ENCODE measurements at places on chromosomes 13 and 19.

GRCh38 chr19:48578891-48579290 lies 26.9 kb downstream of the SULT2B1 start:
- DNase-seq, result no peak

GRCh38 chr13:47168066-47168465 lies 271.2 kb upstream of the HTR2A start:
- no peak for DNase-seq

GRCh38 chr19:44303320-44303719 lies 1.5 kb downstream of the ZNF235 start:
- DNase-seq, result no peak

DNA sequence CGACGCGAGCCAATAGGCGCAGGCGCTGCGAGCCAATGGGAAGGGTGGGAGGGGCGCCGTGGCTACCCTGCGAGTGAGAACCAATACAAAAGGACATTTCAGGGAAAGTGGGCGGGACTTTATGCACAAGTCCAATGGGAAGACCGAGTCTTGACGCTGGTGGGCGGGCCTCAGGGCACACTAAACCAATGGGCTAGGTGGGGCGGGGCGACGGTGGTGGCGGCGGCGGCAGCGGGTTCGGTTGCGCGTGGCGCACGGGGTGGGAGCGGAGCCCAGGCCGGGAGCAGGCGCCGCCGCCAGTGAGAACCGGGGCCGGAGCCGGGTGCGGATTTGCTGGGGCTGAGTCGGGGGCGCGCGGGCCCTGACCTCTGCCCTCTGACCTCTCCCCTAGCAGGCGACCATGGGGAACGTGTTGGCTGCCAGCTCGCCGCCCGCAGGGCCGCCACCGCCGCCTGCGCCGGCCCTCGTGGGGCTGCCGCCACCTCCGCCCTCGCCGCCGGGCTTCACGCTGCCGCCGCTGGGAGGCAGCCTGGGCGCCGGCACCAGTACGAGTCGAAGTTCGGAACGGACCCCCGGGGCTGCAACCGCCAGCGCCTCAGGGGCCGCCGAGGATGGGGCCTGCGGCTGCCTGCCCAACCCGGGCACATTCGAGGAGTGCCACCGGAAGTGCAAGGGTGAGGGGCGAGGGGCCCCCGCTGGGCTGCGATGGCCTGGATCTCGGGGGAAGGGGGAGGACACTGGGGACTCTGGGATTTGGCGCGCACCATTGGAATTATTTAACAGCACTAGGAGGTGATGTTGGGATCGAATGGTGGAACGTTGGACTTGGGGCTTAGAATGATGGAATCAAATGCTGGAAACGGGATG lies at the start of gene TOMM40:
TOMM40 (plus strand) TSS at position 239 of the 867 bp plus-strand sequence; CDS start at position 401, 162 bp downstream.
- no peak for DNase-seq

DNA sequence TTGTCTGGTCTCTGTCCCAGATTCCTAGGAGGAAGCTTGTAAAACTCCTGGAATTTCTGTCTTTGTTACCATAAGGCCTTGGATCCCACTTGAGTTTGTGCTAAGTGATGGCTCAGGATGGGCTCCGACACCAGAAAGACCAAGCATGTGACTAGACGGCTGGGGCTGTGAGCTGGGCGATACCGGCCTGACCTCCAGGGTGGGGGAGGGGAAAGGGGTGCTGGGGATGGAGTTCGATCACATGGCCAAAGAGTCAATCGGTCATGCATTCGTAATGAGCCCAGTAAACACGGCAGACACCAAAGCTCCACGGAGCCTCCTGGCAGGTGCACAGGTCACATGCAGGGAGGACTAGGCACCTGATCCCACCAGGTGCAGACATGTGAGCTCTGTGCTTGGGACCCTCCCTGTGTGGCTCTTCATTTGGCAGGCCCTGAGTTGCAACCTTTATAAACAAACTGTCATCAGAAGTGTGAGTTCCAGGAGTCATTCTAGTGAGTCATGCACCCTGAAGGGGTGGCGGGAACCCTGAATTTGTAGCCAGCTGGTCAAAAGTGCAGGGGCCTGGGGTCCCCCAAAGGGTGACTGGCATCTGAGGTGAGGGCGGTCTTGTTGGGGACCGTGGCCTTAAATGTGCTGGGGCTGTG lies 27.1 kb downstream of the ELAVL1 start:
- DNase-seq, result no peak

DNA sequence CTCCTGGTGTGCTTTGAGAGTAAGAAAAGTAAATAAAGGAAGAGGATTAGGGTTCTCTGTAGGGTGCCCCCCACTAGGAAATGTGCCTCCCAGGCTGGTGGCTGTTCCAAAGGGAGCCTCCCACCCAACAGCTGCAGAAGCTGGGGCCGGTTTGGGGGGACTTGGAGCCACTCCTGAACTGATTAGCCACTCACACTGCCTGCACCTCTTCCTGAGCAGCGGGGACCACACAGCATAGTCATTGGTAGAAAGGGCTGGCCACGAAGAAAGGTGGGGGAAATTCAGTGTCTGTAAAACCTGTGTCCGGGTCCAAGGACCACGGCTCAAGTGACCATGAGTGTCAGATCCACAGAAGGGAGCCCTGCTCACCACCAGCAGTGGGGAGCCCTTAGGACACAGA lies 55.6 kb downstream of the SPACA7 start:
- no peak for DNase-seq

DNA sequence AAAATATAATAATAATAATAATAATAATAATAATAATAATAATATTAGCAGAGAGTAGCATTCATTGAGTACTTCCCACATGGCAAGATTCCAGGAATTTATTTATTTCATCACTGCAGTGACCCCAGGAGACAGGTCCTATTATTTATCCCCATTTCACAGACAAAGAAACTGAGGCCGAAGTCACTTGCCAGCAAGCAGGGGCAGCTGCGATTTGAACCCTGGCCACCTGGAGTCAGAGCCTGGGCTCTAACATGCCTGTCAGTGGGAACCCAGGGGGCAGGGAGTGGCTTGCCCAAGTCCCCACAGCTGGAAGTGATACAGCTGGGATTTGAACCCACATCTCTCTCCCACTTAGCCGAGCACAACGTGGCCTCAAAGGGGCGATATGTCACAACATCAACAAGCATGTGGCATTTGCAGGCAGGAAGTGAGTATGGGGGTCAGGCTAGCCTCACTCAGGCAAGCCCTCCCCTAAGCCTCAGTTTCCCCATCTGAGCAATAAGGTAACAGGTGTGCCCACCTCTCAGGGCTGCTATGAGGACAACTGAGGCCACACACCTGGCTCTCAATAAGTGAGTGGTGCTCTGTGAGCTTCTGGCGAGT lies 2.9 kb downstream of the SHFL start:
- no peak for DNase-seq

GRCh38 chr13:45809801-45810394 lies 41.7 kb downstream of the SIAH3 start:
- no peak for DNase-seq

- DNase-seq, result no peak
These were observed 17.8 kb upstream of the MIR17HG start for GRCh38 chr13:91329733-91330132.

- no peak for DNase-seq
These were observed 297.2 kb downstream of the DCT start for GRCh38 chr13:94182185-94182761.

- DNase-seq, result no peak
These were observed 22.3 kb upstream of the CLDN10 start for GRCh38 chr13:95530178-95530577.

GRCh38 chr19:50199259-50199555 lies 4.2 kb upstream of the MYH14 start:
- no peak for DNase-seq

GRCh38 chr19:11063434-11063833 lies 25.8 kb upstream of the LDLR start:
- DNase-seq, result no peak

DNA sequence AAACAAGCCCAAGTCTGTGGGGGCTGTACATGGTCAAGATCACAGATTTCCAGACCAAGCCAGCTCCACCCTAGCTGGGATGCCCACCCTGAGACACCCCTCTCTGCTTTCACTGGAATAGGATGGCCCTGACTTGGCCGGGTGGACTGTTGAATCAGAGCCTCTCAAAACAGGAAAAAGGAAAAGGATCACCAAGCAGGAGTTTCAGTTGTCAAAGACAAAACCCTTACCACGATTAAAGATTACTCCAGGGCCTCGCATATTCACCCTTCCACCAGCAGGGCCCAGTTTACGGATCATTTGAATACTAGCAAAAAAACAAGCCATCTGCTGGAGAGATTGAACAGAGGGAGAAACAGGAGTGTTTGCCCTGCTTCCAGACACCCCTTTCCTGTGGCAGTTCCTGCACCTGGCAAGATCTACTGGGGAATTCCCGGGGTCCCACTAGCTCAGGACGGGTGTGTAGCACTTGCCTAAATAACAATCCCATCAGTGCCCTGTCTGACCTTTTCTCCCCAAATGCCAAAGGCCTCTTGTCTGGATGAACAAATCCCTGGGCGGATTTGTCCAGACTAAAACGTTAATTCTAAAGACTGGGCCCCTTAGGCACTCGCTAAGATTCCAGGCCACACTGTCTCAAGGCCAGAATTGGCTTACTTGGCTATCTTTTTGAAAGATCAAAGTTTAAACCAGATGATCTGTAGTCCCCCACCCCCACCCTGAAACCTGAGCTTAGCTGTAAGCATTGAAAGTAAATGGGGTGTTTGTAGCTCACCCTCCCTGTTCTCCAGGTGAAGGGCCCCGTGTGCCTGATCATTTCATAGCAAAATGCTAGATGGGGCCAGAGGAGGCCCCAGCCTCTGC lies 38.4 kb downstream of the ACTN4 start:
- DNase-seq, result no peak

DNA sequence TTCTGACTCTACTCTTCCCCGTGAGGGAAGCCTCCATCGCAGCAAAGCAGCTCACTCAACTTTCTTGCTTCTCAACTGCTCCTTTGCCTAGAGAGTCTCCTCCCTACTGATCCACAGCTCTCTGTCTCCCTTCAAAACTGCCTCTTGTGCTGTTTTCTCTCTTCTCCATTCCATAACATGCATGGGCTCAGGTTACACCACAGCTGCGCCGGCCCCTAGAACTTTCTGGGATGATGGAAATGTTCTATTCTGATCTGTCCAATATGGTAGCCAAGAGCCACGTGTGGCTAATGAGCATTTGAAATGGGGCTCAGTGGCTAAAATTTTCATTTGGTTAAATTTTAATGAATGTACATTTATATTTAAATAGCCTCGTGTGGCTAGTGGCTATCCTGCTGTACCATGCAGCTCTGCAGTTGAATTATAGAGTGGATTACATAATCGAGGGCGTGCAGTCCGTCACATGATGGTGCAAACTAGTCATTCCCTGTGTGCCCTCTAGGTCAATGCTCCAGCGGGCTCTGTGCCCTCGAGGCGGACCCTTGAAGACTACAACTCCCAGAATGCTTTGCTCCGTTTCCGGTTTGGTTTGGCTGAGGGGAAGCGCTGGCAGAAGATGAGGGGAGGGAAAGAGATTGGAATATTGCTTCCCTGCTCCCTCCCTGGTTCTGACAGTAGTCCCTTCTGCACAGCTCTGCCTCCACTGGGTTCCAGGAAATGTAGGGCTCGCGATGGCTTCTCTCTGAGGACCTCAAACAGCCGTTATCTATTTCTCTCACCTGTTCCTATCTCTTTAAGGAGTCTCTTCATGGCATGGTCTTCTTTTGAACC lies 109.8 kb downstream of the CACNA1A start:
- no peak for DNase-seq

- no peak for DNase-seq
These were observed 32.5 kb downstream of the FGF14 start for GRCh38 chr13:102369302-102369701.
